ENCODE measurements at places on chromosomes 1 and 21.

GRCh38 chr1:27150183-27150582, 4.7 kb downstream of the SLC9A1 start:
- DNase-seq: no peak

GRCh38 chr1:56357927-56358690, 221.3 kb downstream of the PLPP3 start:
- DNase-seq: no peak

DNA sequence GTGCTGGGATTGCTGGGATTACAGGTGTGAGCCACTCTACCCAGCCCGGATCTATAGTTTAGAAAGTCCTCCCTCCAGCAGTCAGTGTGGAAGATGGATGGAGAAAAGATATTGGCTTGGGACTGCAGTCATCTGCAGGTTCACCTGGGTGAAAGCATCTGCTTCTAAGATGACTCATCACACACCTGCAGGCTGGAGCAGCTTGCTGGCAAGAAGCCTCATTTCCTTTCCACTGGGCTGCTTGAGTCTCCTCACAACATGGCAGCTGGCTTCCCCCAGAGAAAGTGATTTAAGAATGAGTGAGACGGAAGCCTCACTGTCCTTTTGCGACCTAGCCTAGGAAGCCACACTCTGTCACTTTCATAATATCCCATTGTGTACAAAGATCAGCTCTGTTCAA, 50.0 kb downstream of the FOXO6 start:
- no peak for DNase-seq

- no peak for DNase-seq
Measured at GRCh38 chr21:35575280-35575915, 484.9 kb downstream of the SETD4 start.

DNA sequence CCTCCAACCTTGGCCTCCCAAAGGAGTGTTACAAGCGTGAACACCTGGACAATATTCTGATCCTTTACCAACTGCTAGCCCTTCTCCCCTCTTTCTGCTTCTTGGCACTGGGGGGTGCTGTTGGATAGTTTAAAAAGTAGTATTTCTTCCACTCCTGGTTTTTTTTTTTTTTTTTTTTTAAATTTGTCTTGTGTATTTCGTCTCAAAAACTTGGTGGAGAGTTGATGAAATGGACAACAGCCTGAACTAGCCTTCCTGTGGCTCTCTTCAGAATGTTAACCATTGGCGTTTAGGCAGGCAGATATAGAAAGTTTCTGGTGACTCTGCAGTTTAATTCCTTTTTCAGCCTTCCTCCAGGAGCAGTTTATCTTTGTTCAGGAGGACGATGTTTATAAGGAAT, 69.7 kb upstream of the USP24 start:
- no peak for DNase-seq

DNA sequence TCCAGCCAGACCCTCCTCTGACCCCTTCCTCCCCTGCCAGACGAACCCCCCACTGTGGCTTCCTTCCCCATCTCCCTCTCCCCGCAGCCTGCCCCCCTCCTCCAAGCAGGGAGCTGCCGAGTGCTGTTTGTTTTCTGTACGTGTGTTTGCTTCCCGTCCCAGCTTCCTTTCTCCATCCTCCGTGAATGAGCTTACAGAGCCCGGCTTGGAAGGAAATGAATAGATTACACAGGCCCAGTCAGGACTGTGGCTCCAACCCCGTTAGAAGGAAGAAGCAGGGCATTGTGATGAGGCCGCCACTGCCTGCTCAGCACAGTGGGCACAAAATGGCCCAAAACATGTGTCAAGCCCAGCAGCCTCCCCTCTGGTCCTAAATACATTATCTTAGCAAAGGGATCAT, 123.2 kb downstream of the IGSF21 start:
- no peak for DNase-seq

DNA sequence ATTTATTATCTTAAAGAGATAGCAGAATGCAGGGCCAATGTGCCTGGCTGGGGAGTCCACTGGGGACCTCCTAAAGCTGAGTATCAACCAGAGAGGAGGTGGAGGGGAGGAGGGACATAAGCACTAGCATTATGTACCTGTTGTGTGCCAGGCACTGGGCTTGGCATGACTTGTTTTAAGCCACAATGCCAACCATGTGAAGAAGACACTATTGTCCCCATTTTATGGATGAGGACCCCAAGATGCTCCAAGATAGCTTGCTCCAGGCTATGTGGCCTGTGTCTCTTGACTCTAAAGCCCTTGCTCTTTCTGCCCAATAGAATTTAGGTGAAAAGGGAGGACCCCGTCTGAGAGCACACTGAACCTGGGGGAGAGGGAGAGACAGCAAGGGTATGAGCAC, 111.3 kb downstream of the GLIS1 start:
- no peak for DNase-seq

GRCh38 chr1:212917858-212918257, 32.5 kb upstream of the VASH2 start:
- DNase-seq: no peak

- DNase-seq: no peak
Measured at GRCh38 chr1:119664067-119664466, 16.0 kb upstream of the ZNF697 start.

Measured in activated naive CD8-positive, alpha-beta T cell treated with anti-CD3 and anti-CD28 coated beads for 36 hours (primary cell).